ENCODE measurements at places on chromosomes 5 and 9.

GRCh38 chr9:91825422-91825821 is 124.6 kb downstream of the ROR2 start:
- DNase-seq, result no peak

GRCh38 chr9:116383936-116384335 is 230.3 kb downstream of the PAPPA start:
- no peak for DNase-seq

GRCh38 chr9:112140936-112141335 is 34.2 kb downstream of the SUSD1 start:
- DNase-seq, result no peak

GRCh38 chr9:124202447-124202971 is 55.2 kb upstream of the NEK6 start:
- peak; percentile 45 for DNase-seq

DNA sequence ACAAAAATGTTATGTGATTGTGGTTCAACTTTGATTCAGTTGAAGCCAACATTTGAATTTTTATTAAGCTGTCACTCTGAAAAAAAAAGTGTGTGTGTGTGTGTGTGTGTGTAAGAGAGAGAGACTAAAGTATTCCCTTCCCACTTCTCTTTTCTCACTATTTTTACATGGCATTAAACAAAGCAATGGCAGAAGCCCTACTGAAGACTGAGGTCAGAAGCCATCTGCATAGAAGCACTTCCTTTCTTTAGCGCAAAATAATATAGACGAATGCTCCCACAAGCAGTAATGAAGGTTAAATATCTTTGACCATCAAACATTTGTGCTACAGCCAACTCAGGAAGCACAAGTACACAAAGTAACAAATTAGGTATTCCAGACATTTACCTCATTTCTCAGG is 540.5 kb downstream of the KCTD16 start:
- no peak for DNase-seq

GRCh38 chr5:99122976-99123375 is 194.2 kb upstream of the CHD1 start:
- no peak for DNase-seq

DNA sequence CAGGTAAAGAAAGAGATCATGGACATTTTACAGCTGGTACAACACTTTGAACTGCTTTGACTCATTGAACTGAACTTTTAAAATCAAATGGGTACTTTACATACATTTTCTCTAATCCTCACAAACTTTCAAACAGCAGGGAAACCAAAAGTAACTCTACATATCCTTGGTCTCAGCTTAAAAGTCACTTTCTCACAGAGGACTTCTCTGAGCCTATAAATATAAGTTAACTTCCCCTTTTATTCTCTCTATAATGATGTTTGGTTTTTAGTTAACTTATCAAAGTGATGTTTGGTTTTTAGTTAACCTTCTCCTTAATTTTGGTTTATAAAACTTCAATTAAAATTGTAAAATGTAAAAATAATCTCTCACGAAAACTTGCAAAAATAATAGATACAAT is 209.8 kb downstream of the MCTP1 start:
- DNase-seq, result no peak

DNA sequence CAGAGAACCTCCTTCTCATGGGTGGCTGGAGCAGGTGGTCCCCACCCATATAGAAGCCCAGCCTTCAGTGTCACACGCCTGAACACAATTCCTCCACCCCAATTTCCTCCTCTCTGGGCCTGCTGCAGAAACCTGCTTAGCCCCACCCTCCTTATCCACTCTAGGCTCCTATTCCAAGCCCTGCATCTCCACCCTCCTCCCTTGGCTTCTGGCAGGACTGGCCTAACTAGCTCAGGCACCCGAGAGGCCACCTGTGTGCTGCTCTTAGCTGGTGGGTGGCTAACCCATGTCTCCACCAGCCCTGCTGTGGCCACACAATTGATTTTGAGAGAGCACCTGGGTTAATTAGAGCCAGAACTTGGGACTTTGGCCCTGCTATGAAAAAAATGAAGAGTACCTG is 77.3 kb upstream of the ATP10B start:
- DNase-seq, result no peak

- DNase-seq, result no peak
These were observed 1170.6 kb upstream of the NUDT12 start for GRCh38 chr5:104733063-104733669.

DNA sequence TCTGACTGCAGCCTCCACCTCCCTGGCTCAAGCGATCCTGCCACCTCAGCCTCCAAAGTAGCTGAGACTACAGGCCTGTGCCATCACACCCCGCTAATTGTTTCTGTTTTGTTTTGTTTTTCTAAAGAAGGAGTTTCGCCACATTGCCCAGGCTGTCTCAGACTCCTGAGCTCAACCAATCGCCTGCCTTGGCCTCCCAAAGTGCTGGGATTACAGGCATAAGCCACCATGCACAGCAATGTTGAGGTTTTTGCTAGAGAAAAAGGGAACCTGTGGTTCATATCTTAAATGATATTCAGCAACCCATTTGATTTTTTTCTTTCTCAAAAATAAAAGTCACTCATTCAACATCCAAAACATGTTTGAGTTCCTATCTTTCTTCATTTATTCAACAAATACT is 20.4 kb upstream of the DELE1 start:
- DNase-seq, result no peak

- DNase-seq, result no peak
These were observed 45.0 kb upstream of the NR3C1 start for GRCh38 chr5:143448518-143448917.

DNA sequence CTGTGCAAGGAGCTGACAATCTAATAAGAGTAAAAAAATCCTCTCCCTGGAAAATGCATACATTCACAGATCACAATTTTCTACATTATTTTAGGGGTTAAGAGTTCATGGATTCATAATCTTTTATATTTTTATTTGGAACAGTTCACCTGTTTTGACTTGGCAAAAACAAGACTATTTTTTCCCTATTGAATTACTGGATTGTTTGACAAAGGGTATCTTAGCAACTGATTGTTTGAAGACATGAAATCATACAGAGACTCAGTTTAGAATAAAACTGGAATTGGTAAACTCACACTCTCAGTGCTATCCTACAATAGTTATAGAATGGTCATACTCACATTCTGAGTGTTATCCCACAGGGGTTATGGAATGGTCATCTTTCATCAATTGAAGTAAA is 358.2 kb upstream of the PTGER4 start:
- DNase-seq, result no peak

GRCh38 chr5:42586625-42587024 is 163.4 kb downstream of the GHR start:
- no peak for DNase-seq

- no peak for DNase-seq
These were observed 6.1 kb downstream of the REEP2 start for GRCh38 chr5:138444774-138445546.
